ENCODE measurements at places on chromosomes 4 and X. TPM values are rescaled to one million over a fixed set of nuclear protein-coding genes. Genes with fewer than 3 reads are reported as not detected.

DNA sequence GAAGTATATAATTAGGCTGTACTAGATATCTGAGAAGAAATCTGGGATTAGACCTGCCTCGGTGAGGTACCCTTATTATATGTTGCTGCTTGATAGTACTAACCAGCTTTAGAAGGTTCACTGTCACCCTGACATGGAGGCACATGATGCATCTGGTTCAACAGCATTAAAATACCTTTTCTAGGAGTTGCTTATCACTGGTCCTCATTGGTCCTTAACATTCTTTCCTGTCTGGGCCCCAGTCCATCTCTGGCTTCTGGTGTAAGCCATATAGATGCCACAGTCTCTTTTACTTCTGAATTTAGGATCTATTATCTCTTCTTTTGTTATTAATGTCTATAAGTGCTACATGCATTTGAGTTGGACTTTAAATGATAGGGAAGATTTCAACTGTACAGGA is 40.2 kb downstream of the GPRIN3 start:
- no peak overlapping the region for H3K27ac ChIP-seq
- no peaks in the 10 kb centered on the region for H3K27me3 ChIP-seq

GRCh38 chrX:148865277-148866210 is 365.1 kb downstream of the AFF2 start:
- H3K4me1 ChIP-seq, result no peaks in the 10 kb centered on the region
- H3K36me3 ChIP-seq, result no peaks in the 10 kb centered on the region
- no peak overlapping the region for H3K4me3 ChIP-seq
- no peaks in the 10 kb centered on the region for H3K27me3 ChIP-seq
- H3K27ac ChIP-seq, result no peak overlapping the region
- no peak for DNase-seq

GRCh38 chr4:37797374-37797773 is 29.1 kb upstream of the PGM2 start:
- H3K36me3 ChIP-seq, result no peaks in the 10 kb centered on the region
- no peak overlapping the region for H3K4me3 ChIP-seq
- DNase-seq, result no peak
- H3K4me1 ChIP-seq, result no peaks in the 10 kb centered on the region
- no peaks in the 10 kb centered on the region for H3K27me3 ChIP-seq

The TCEAL2 gene
- 10.5 TPM for total RNA-seq

- H3K4me1 ChIP-seq, result no peaks in the 10 kb centered on the region
- no peak overlapping the region for H3K27ac ChIP-seq
- no peaks in the 10 kb centered on the region for H3K27me3 ChIP-seq
- no peak for DNase-seq
Observed at GRCh38 chrX:115490814-115491213, 70.2 kb upstream of the PLS3 start.

- no peak for DNase-seq
- H3K36me3 ChIP-seq, result no peaks in the 10 kb centered on the region
- no peak overlapping the region for H3K4me3 ChIP-seq
- no peaks in the 10 kb centered on the region for H3K27me3 ChIP-seq
Observed at GRCh38 chr4:124386163-124386562, 326.4 kb downstream of the ANKRD50 start.

DNA sequence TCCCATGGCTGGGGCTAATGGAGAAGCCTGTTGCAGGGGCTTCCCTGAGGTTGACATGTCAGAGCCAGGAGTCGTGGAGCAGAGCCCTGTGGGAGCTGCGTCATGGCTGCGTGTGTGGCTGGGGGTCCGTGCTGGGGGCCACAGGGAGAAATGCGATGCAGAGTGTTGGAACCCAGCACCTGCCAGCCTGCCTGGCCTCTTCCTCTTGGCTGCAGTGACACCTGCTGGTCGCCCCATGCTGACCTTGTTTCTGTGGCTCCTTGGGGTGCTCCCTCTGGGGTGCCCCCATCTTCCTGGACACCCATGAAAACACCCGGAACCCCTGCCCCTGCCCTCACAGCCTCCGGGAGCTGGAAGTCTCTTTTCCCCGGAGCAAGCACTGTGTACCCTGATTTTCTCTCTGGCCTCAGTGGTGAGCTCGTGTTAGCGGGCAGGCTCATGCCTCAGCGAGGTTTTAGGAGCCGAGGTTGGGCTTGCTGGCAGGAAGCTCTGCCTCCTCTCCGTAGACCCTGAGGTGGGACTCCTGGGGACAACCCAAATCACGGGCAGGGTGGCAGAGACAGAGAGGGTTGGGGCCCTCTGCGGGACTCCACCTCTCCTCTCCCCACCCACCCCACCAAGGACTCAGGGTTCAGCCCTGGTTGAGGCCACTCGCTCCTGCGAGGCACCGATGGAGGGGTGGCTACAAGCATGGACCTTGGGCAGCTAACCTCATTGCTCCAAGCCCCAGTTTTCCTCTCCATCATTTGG is 103.7 kb downstream of the SORCS2 start:
- no peaks in the 10 kb centered on the region for H3K27me3 ChIP-seq
- no peak overlapping the region for H3K4me3 ChIP-seq
- no peaks in the 10 kb centered on the region for H3K36me3 ChIP-seq
- H3K27ac ChIP-seq, result no peak overlapping the region

GRCh38 chr4:56370377-56370776 is 16.9 kb downstream of the AASDH start:
- no peak overlapping the region for H3K4me3 ChIP-seq
- no peaks in the 10 kb centered on the region for H3K27me3 ChIP-seq
- no peaks in the 10 kb centered on the region for H3K36me3 ChIP-seq
- H3K4me1 ChIP-seq, result no peaks in the 10 kb centered on the region

DNA sequence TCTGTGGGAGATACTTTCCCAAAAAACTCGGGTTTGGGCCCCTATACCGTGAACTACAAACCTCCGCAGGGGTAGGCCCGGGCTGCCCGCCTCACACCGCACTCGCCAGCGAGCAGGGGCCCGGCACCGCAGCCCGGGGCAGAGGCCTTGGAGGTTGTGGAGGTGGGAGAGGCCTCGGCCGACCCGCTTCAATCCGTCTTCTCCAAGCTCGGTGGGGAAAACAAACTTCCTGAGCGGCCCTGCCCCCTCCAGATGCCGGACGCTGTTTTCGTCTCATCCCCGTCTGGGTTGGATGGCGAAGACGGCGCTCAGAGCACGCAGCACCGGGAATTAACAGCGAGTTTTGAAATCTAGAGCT is 442 bp upstream of the MCUB start:
- H3K4me3 ChIP-seq, result peak overlapping the region; percentile 81
- H3K4me1 ChIP-seq, result peaks cover 11% of the 10 kb centered on the region
- H3K36me3 ChIP-seq, result no peaks in the 10 kb centered on the region
- DNase-seq, result no peak

The NOCT gene
- total RNA-seq, result 2.9 TPM

- no peaks in the 10 kb centered on the region for H3K27me3 ChIP-seq
- H3K36me3 ChIP-seq, result no peaks in the 10 kb centered on the region
- H3K27ac ChIP-seq, result no peak overlapping the region
- DNase-seq, result no peak
Observed at GRCh38 chr4:134174271-134174670, 27.3 kb downstream of the PABPC4L start.

GRCh38 chr4:85956293-85956945 is 403.4 kb downstream of the MAPK10 start:
- H3K27ac ChIP-seq, result no peak overlapping the region
- H3K4me3 ChIP-seq, result no peak overlapping the region
- DNase-seq, result no peak
- H3K27me3 ChIP-seq, result no peaks in the 10 kb centered on the region
- no peaks in the 10 kb centered on the region for H3K36me3 ChIP-seq

- H3K36me3 ChIP-seq, result no peaks in the 10 kb centered on the region
- no peak for DNase-seq
- H3K27ac ChIP-seq, result no peak overlapping the region
- no peak overlapping the region for H3K4me3 ChIP-seq
- no peaks in the 10 kb centered on the region for H3K27me3 ChIP-seq
- no peaks in the 10 kb centered on the region for H3K4me1 ChIP-seq
Observed at GRCh38 chrX:95441836-95442235, 1242.8 kb upstream of the DIAPH2 start.

GRCh38 chr4:150061086-150061776 is 17.0 kb upstream of the DCLK2 start:
- H3K4me3 ChIP-seq, result no peak overlapping the region
- H3K36me3 ChIP-seq, result no peaks in the 10 kb centered on the region
- no peak for DNase-seq
- peaks cover 19% of the 10 kb centered on the region for H3K4me1 ChIP-seq
- H3K27ac ChIP-seq, result no peak overlapping the region

- no peak overlapping the region for H3K27ac ChIP-seq
- no peaks in the 10 kb centered on the region for H3K4me1 ChIP-seq
- no peaks in the 10 kb centered on the region for H3K27me3 ChIP-seq
- no peak for DNase-seq
- H3K36me3 ChIP-seq, result no peaks in the 10 kb centered on the region
Observed at GRCh38 chrX:31420711-31421151, 348.9 kb upstream of the FTHL17 start.

The BST1 gene
- total RNA-seq, result 5.4 TPM

The FAM9C gene
- not detected for total RNA-seq
